Keratinocyte (primary cell): ENCODE measurements at places on chromosomes 13 and 19. TPM values are rescaled to one million over a fixed set of nuclear protein-coding genes. Genes with fewer than 3 reads are reported as not detected.

GRCh38 chr19:48558018-48558684, 6.2 kb downstream of the SULT2B1 start:
- DNase-seq, result peak; percentile 49

GRCh38 chr19:51470966-51471365, 7.4 kb upstream of the CEACAM18 start:
- DNase-seq, result no peak

- no peak for DNase-seq
Observed at GRCh38 chr19:4555657-4556561, 3.6 kb downstream of the SEMA6B start.

DNA sequence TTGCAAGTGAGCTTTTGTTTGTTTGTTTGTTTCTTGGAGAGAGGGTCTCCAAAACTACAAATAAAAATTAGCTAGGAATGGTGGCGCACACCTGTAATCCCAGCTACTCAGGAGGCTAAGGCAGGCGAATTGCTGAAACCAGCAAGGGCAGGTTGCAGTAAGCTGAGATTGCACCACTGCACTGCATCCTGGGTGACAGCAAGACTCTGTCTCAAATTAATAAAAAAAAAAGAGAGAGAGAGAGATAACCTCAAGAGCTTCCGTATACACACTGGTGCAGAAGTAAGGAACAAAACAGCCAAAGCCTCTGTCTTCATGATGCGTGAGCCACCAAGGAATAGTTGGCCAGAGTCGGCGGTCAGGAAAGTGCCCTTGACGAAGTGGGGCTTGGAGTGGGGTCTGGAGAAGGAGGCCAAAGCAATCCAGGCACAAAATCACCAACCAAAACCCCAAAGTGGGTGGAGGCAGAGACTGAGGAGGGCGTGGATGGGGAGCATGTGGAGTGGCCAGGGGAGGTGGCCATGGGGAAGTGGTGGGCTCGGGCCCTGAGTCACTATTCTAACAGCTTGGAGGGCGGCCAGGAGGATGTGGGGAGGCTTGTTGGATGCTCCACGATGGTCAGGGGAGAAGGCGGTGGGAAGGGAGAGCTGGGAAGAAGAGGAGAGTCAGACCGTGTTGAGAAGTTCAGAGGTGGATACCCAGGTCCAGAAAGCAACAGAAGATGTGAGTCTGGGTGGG, 21.2 kb upstream of the TOMM40 start:
- no peak for DNase-seq

- DNase-seq, result no peak
Observed at GRCh38 chr13:109694972-109695371, 91.4 kb downstream of the IRS2 start.

- no peak for DNase-seq
Observed at GRCh38 chr13:109024611-109025010, 395.2 kb downstream of the MYO16 start.

DNA sequence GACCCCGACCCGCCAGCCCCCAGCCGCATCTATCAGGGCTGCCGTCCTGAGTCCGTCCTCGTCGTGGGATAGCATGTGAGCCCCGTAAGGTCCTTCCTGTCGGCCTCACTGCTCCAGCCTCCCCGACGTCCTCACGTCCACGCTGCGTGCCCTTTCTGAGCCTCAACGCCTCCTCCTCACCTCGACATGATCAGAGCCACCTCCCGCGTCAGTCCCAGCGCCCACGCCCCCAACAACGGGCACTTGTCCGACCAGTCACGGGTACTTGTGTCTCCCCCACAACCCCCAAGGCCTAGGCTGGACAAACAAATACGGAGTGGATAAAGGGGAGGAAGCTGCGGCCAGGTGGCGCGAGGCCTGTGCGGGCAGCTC, 665 bp downstream of the ZNF497 start:
- no peak for DNase-seq

GRCh38 chr13:76725211-76725610, 161.0 kb downstream of the KCTD12 start:
- DNase-seq, result no peak

DNA sequence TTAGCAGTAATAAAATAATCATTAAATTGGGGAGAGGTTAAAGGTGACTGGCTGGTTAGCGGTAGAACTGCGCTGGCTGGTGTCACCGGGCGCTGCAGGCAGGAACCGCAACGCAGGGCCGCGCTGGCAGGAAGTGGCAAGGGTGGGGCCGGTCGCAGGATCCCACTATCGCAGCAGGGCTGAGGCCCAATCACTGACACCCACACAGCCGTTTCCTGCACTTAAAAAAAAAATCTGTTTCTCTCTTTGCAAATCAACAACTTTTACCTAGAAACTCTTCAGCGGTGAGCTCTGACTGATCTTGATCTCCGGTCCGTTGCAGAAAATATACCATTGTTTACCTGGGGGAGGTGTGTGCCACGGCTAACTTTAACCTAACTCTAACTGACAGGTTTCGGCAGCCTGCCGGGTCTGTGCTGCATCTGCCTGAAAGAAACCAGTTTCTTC, 46.9 kb downstream of the KLF2 start:
- no peak for DNase-seq

- no peak for DNase-seq
Observed at GRCh38 chr19:38632476-38633213, 13.7 kb downstream of the EIF3K start.

- no peak for DNase-seq
Observed at GRCh38 chr13:23561261-23561660, 9.0 kb upstream of the TNFRSF19 start.

DNA sequence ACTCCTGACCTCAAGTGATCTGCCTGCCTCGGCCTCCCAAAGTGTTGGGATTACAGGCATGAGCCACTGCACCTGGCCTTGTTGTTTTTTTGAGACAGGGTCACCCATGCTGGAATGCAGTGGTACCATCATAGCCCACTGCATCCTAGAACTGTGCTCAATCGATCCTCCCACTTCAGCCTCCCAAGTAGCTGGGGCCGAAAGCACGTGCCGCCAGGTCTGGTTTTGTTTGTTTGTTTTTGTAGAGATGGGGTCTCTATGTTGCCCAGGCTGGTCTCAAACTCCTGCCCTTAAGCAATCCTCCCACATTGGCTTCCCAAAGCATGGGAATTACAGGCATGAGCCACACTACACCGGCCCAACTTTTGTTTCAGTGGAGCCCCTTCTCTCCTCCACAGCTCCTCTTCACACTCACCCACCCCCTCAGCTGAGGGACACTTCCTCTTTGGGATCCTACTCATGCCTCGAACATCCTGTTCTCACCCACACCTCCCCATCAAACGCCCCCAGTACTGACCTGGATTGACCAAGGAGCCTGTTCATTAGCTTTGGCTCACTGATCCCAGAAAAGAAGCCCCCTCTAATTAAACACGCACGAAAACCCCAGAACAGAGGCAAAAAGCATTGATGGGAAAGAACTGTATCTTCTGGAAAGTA, 12.8 kb upstream of the CERS4 start:
- DNase-seq, result no peak

GRCh38 chr19:8846819-8847218, 14.6 kb downstream of the MBD3L1 start:
- DNase-seq, result no peak

GRCh38 chr19:51341976-51342580, at the start of gene VSIG10L:
VSIG10L (minus strand) TSS chr19:51342139; CDS start chr19:51342124, 15 bp downstream.
- no peak for DNase-seq

DNA sequence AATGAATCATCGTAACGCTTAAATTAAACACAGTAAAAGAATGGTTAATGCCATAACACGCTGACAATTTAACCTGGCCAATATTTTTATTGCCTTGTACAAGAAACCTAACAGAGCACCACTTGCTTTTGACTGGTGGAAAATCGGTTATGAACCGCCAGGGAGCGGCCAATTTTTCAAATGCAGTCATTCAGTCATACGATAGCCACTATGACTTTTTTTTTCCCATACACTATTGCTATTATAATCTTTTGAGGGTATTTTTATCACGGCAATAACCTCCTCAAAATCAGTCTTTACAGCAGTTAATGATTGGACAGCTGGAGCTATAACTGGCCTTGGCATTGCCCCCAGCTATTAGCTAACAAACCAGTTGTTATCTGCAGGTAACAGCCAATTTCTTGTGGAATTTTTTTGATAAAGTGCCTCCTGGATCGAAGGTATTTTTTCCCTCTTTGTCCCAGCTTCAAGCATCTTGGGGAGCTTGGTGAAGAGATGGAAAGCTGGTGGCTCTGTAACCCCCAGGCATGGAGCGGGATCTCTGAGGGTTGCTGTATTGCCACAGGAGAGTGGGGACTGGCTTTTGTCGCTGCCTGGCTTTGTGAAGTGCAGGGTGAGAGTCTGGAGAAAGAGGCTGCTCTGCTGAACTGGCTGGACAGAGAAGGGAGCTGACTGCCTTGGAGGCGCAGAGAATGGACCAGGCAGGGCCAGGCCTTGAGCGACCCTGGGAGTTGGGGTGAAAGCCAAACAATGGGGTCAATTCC, 198.4 kb upstream of the ZNF536 start:
- no peak for DNase-seq

- DNase-seq, result no peak
Observed at GRCh38 chr13:112726016-112726767, 36.4 kb downstream of the ATP11A start.

GRCh38 chr19:13284929-13285928, 135.0 kb downstream of the IER2 start:
- DNase-seq, result no peak

DNA sequence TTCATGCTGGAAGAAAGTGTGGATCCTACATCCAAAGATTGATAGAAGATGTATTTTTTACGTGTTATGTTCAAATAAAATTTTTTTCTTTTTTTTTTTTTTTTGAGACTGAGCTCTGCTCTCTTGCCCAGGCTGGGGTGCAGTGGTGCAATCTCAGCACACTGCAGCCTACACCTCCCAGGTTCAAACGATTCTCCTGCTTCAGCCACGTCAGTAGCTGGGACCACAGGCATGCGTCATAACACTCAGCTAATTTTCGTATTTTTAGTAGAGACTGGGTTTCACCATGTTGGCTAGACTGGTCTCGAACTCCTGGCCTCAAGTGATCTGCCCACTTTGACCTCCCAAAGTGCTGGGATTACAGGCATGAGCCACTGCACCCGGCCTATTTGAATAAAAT, 65.7 kb downstream of the KLF12 start:
- DNase-seq, result no peak

GRCh38 chr19:53792721-53793433, 31.2 kb downstream of the NLRP12 start:
- DNase-seq, result peak; percentile 30

Gene POSTN
- 13.4 to 82.4 TPM (median 31.8 TPM) in 3 replicates for polyA plus RNA-seq

Gene SH2D3A
- 24.9 to 28.9 TPM (median 28.2 TPM) in 3 replicates for polyA plus RNA-seq

Gene ZNF154
- 1.7 to 2.8 TPM (median 2.3 TPM) in 3 replicates for polyA plus RNA-seq

Gene FSD1
- polyA plus RNA-seq, result 0.35 to 1.8 TPM (median 0.49 TPM) in 3 replicates

Gene NOVA2
- not detected in 3 replicates for polyA plus RNA-seq

Gene CYP2A6
- polyA plus RNA-seq, result not detected in 3 replicates

Gene LSR
- polyA plus RNA-seq, result 51.3 to 101 TPM (median 79.2 TPM) in 3 replicates

Gene EFNA2
- not detected in 3 replicates for polyA plus RNA-seq

Gene ZNF793
- 4.3 to 6.8 TPM (median 6.1 TPM) in 3 replicates for polyA plus RNA-seq

Gene PTOV1
- polyA plus RNA-seq, result 22.9 to 49.0 TPM (median 32.1 TPM) in 3 replicates

Gene THSD1
- polyA plus RNA-seq, result 9.2 to 15.4 TPM (median 9.7 TPM) in 3 replicates

Gene DCLK1
- 0.03 to 0.05 TPM (median 0.04 TPM) in 3 replicates for polyA plus RNA-seq
